ENCODE measurements at places on chromosomes 6 and 20.
A peak's percentile ranks its signal among the peaks of the same experiment; 100 is the strongest.

DNA sequence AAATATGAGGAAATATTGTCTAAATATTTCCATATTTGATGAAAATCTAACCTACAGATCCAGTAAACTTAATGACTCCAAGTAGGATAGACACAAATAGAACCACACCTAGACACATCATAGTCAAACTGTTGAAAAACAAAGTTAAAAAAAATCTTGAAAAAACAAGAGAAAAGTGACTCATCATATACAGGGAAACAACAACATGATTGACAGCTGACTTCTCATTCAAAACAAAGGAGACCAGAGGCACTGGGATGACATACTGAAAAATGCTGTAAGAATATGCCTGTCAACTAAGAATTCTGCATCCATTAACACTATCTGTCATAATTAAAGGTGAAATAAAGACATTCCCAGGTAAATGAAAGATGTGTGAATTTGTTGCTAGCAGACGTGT is 38.8 kb downstream of the BMP2 start:
- DNase-seq, result no peak

- peak; percentile 69 for DNase-seq
Measured at GRCh38 chr6:24126586-24127192, 674 bp downstream of the NRSN1 start.

GRCh38 chr6:29627755-29628418 is 5.1 kb downstream of the GABBR1 start:
- DNase-seq, result peak; percentile 28

DNA sequence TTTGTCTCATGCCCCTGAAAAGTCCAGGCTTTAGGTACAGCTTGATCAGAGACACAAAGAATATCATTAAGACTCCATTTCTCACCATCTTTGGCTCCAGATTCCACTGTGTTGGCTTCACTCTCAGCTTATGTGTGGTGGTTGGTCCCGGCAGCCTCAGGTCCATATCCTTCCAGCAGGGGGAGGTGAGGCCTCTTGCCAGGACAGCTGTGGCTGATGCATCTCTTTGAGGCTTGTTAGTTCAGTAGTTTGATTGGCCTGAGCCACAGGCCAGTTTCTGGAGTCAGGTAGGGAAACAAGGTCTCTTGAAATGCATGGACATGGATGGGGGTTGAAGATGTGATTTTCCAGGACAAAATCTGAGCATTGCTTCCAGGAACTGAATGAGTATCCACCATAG is 62.4 kb downstream of the JAG1 start:
- DNase-seq, result no peak

- no peak for DNase-seq
Measured at GRCh38 chr6:130655586-130655985, 171.6 kb upstream of the SMLR1 start.

DNA sequence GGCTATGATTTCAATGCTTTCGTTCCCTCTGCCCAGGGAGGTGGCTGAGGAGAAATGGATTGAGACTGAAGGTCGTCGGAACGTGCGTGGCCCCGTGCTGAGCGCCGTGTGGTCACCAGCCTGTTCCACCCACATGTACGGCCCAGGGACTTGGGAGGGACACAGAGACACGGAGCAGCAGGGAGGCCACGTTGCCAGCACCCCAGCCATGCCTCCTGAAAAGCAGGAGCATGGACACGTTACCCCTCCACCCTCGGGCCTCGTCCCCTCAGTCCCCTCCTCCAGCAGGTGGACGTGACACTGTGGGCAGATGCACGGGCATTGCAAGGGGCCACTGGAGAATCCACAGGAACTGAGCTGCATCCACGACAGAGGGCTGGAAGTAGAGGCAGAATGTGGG is 133.1 kb upstream of the CST7 start:
- DNase-seq, result no peak

- DNase-seq, result no peak
Measured at GRCh38 chr6:81694855-81695254, 57.6 kb downstream of the TENT5A start.

DNA sequence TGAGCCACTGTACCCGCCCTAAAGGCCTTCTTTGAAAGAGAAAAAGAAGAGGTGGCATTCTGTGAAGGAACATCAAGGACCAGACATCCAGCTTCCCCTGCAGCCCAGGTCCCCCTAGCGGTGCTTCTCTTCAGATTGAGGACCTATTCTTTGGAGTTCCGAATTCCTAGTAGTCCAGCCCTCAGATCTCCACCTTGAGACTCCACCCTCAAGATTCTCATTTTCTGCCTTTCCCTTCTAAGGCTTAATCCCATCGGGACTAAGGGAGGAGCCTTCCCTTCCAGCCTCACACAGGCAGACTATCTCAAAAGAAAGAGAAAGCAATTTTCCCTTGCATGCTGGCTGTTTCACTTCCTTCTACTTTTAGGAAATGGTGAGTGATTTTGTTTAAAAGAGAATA is 32.5 kb downstream of the MUC22 start:
- peak; percentile 45 for DNase-seq

DNA sequence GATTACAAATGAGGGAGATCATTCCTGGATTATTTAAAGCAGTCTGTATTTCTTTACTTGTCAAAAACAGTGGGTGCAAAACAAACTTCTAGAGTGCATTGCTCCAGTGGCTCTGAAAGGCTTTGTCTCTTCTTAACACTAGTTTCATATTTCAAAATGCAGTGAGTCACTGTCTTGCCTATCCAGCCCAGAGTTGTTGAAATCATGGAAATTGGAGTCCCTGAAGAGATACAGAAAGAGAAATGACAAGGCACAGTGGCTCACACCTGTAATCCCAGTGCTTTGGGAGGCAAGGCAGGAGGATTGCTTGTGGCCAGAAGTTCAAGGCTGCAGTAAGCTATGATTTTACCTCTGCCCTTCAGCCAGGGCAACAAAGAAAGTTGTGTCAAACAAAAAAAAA is 11.3 kb downstream of the SLC2A12 start:
- DNase-seq, result peak; percentile 54

DNA sequence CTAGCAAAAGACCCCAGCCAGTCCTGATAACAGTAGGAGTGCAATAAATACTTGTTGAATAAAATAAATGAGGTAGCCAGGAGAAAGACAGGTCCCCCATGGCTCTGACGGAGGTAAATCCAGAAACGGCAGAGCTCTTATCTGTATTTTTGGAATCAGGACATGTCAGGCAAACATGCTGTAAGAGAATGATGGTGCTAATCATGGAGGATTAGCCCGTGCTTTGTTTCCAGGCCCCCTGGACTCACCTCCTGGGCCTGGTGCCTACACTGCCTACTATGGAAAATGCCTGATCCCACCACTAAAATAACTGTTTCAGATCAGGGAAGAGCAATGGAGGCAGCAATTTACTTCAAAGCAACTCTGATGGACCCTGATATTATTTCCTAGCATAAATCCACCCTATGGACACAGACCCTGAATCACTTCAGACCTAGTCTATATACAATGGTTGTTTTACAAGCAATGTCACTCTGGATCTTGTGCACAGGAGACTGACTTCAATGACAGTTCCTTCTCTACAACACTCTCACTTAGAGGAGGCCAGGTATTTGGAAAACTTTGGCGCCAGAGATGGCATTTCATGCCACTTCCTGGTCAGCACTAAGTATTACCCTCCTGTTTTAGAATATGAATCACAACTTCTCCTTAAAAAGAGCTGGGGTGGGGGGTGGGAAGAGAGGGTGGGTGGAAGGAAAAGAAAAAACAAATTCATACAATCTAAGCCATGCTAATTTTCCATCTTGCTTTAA is 6.4 kb downstream of the MRPL14 start:
- DNase-seq, result no peak

- DNase-seq, result no peak
Measured at GRCh38 chr6:109653264-109653663, 37.7 kb downstream of the AK9 start.

GRCh38 chr6:138194287-138194686 is 24.0 kb downstream of the PBOV1 start:
- DNase-seq, result no peak

- no peak for DNase-seq
Measured at GRCh38 chr6:127083963-127084310, 34.5 kb upstream of the RSPO3 start.

All from renal cortical epithelial cell (primary cell).